HEK293T (cell line): ENCODE measurements at places on chromosomes 11 and 22.

DNA sequence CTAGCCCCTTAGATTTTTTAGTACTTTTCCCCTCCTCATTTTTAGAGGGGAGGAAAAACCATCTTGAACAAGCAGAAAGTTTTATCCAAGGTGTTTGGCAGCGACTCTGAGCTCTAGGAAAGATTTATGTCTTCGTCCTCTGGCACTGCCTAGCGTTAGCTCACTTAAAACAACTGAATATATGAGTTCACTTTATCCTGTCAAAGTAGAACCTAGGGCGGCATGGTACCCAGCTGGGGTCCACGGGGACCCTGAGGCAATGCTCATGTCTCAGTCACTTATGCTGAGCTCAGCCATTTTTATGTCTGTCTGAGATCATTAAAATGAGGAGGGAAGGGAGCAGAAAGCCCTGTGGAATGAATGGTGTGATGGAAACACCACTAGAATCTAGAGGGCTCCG, 14.2 kb upstream of the VSIG10L2 start:
- no peak for DNase-seq

DNA sequence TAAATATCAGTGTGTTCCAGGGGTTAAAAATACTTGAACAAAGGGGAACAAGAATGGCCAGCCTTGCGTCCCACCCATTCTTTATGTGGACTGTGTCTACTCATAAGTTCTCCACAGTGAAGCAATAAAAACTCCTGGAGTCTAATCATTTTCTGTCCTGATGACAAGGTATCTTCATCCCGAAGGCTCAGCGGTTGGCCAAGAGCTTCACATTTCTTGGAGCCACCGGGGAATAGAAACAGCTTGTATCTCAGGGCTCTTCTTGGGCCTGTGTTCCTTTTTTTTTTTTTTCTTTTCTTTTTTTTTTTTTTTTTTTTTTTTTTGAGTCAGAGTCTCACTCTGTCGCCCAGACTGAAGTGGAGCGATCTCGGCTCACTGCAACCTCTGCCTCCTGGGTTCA, 36.8 kb upstream of the ADORA2A start:
- no peak for DNase-seq

DNA sequence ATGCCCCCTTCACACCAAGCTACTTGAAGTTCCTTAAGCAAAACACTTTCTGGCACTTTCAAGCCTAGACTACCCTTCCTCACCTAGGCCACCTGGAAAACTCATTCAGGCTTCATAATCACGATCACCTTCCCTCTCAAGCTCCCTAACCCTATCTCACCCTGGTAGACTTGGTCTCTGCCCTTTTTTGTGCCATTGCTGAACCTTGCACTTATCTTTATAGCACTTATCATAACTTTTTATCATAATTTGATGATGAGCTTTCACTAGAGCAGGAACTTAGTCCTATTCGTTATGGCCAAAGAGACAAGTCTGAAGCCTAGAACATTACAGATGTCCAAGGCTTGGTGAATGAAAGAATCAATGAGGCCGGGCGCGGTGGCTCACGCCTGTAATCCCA, 5.5 kb downstream of the SLC35F2 start:
- no peak for DNase-seq

GRCh38 chr11:6297831-6298230, 22.5 kb downstream of the CAVIN3 start:
- no peak for DNase-seq

DNA sequence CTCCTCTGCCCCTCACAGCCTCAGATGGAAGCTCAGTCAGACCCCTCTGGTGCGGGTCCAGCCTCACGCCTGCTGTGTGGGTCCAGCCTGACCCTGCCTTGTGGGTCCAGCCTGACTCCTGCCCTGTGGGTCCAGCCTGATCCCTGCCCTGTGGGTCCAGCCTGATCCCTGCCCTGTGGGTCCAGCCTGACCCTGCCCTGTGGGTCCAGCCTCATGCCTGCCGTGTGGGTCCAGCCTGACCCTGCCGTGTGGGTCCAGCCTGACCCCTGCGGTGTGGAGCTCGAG, 445.3 kb downstream of the BRD1 start:
- no peak for DNase-seq

- DNase-seq, result no peak
These were observed 17.1 kb downstream of the CXCR5 start for GRCh38 chr11:118900535-118901384.
